ENCODE measurements at places on chromosomes 3 and 15. TPM values are rescaled to one million over a fixed set of nuclear protein-coding genes. Genes with fewer than 3 reads are reported as not detected.

HIGD2B gene
- total RNA-seq, result not detected

SHC4 gene
- 0.30 TPM for total RNA-seq

OSBPL10 gene
- 34.4 TPM for total RNA-seq

OSTN gene
- total RNA-seq, result not detected

ALDH1L1 gene
- 25.6 TPM for total RNA-seq

ACTRT3 gene
- total RNA-seq, result 1.6 TPM

ADAMTS17 gene
- 8.3 TPM for total RNA-seq

NEK11 gene
- 5.8 TPM for total RNA-seq

SAMD7 gene
- total RNA-seq, result not detected

CACNA2D2 gene
- total RNA-seq, result 2.4 TPM

LRRIQ4 gene
- not detected for total RNA-seq

SERINC4 gene
- 0.21 TPM for total RNA-seq

PLA2G4B gene
- total RNA-seq, result 2.2 TPM

AGBL1 gene
- total RNA-seq, result 0.10 TPM

PCLAF gene
- 40.4 TPM for total RNA-seq

ZBBX gene
- not detected for total RNA-seq

ADAMTSL3 gene
- 0.72 TPM for total RNA-seq

DLEC1 gene
- 0.52 TPM for total RNA-seq

SPINK8 gene
- not detected for total RNA-seq

TMEM266 gene
- total RNA-seq, result not detected

PARP3 gene
- total RNA-seq, result 18.0 TPM

GOLGA8G gene
- total RNA-seq, result not detected

EFCC1 gene
- 1.7 TPM for total RNA-seq

PPP1R14D gene
- total RNA-seq, result 137 TPM

EXD1 gene
- not detected for total RNA-seq

THRB gene
- 23.3 TPM for total RNA-seq

THSD4 gene
- total RNA-seq, result 23.5 TPM

PLA2G4F gene
- total RNA-seq, result 27.7 TPM

GABRR3 gene
- not detected for total RNA-seq

SAMMSON gene
- total RNA-seq, result not detected

NMNAT3 gene
- total RNA-seq, result 4.6 TPM

RBP2 gene
- 3.1 TPM for total RNA-seq

CCR9 gene
- not detected for total RNA-seq

FAM174B gene
- 25.7 TPM for total RNA-seq

PROK2 gene
- not detected for total RNA-seq

GCNT3 gene
- 261 TPM for total RNA-seq

KLF13 gene
- total RNA-seq, result 68.9 TPM

LSAMP gene
- total RNA-seq, result 1.1 TPM

KCTD6 gene
- 8.1 TPM for total RNA-seq

CDC25A gene
- total RNA-seq, result 5.3 TPM
